ENCODE measurements at places on chromosomes 12 and 14. TPM values are rescaled to one million over a fixed set of nuclear protein-coding genes. Genes with fewer than 3 reads are reported as not detected.

DNA sequence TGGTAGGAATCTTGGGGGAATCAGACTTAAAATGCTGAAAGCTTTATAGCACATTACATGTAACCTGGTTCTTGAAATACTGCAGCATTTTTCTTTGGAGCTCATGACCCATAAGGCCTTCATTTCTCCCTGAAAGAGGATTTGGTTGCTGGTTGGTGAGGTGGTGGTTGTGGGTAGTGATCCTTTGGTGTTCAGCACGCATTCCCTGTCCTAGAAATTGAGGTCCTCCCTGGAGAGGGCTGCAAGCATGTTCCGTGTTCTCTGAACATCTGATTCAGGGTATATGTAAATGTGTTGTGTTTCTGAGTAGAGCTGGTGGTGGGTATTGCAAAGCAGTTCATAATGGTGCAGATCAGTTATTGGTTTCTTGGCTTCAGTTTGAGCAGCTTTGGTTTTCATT, 2.0 kb downstream of the SCN8A start:
- H3K4me1 ChIP-seq, result no peaks in the 10 kb centered on the region
- no peak overlapping the region for H3K27ac ChIP-seq
- DNase-seq, result no peak

GRCh38 chr12:94769776-94770759, 119.7 kb upstream of the TMCC3 start:
- no peak for DNase-seq
- no peak overlapping the region for H3K27ac ChIP-seq
- no peaks in the 10 kb centered on the region for H3K36me3 ChIP-seq
- H3K27me3 ChIP-seq, result peaks cover 21% of the 10 kb centered on the region
- H3K4me3 ChIP-seq, result no peak overlapping the region

- no peaks in the 10 kb centered on the region for H3K36me3 ChIP-seq
- H3K27me3 ChIP-seq, result no peaks in the 10 kb centered on the region
- no peak overlapping the region for H3K4me3 ChIP-seq
These were observed 188.6 kb upstream of the SOX5 start for GRCh38 chr12:24138041-24138440.

GRCh38 chr12:126747530-126748149, 1519.3 kb upstream of the TMEM132C start:
- no peak overlapping the region for H3K27ac ChIP-seq
- DNase-seq, result no peak
- no peaks in the 10 kb centered on the region for H3K4me1 ChIP-seq
- H3K27me3 ChIP-seq, result no peaks in the 10 kb centered on the region
- no peaks in the 10 kb centered on the region for H3K36me3 ChIP-seq

- no peaks in the 10 kb centered on the region for H3K27me3 ChIP-seq
- H3K36me3 ChIP-seq, result no peaks in the 10 kb centered on the region
- peak; percentile 82 for DNase-seq
- H3K27ac ChIP-seq, result peak overlapping the region; percentile 99
- H3K4me1 ChIP-seq, result peaks cover 9% of the 10 kb centered on the region
These were observed 371.2 kb downstream of the BTG1 start for GRCh38 chr12:91774434-91774921.

Gene LRRC10
- polyA plus RNA-seq, result not detected

- no peaks in the 10 kb centered on the region for H3K36me3 ChIP-seq
- no peak overlapping the region for H3K27ac ChIP-seq
- no peaks in the 10 kb centered on the region for H3K27me3 ChIP-seq
These were observed 69.8 kb downstream of the ATG14 start for GRCh38 chr14:55341781-55342180.

DNA sequence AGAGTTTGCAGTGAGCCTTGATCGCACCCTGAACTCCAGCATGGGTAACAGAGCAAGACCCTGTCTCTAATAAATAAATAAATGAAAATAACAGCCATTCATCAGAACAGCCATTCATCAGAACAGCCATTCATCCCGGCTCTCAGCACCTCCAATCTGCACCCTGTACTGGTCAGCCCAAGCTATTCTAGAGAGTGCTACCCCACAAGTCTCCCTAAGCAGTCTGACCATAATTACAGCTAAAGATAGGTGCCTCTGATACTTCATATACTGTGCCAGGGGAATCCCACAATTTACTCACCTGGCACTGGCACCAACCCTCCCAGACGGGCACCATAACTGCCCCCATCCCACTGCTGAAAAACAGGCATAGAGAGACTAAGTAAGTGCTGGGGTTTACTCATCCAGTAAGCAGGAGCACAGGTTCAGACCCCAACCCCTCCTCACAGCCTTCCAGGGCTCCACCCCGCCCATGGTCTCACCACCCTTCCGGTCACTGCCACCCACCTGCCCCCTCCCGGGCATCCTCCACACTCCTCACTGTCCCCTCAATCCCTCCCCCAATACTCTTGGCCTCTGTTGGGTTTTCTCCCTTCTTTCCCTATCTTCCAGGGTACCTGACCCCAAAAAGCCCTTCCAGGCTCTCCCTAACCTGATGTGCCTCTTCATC, 15.2 kb upstream of the EIF5 start:
- no peak overlapping the region for H3K4me3 ChIP-seq
- no peak overlapping the region for H3K27ac ChIP-seq
- peaks cover 3% of the 10 kb centered on the region for H3K4me1 ChIP-seq
- no peaks in the 10 kb centered on the region for H3K36me3 ChIP-seq
- peaks cover 15% of the 10 kb centered on the region for H3K27me3 ChIP-seq

DNA sequence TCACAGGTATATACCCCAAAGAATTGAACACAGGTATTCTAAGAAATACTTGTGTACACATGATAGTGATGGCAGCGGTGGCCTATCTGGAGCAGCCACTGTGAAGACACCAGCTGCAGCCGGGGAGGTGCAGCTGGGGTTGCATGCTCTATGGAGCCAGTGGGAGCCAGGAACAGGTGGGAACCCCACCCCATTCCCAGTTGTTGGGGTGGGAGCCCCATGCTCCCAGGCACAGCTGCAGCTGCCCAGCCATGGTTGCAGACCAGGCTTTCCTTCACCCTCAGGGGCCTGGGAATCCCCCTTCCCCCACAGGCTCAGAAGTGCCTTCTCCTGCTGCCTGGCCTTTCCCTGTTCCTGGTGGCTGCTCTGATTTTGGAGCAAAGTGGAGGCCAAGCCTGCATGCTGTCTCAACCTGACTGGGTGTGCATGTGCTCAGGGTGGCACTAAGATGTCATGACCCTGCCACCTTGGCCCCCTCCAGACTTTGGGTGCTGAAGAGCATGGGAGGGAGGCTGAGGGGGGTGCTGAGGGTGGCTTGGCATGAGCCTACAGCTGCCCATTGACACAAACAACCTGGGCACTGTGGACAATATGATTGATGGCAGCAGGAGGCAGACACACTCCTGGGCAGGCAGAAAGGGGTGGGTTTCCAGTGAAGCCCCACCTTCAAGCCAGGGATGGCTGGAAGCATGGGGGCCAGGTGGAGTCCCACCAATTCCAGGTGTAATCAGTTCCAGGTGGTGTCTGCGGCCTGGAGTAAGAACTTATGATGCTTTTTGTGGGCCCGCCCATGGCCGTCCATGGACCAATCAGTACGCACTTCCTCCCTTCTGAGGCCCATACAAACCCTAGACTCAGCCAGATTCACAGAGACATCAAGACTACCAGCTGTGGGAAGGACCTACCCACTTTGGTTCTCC, 234.7 kb downstream of the ADGRD1 start:
- no peaks in the 10 kb centered on the region for H3K36me3 ChIP-seq
- H3K27ac ChIP-seq, result no peak overlapping the region
- no peaks in the 10 kb centered on the region for H3K27me3 ChIP-seq
- H3K4me1 ChIP-seq, result no peaks in the 10 kb centered on the region
- no peak overlapping the region for H3K4me3 ChIP-seq

GRCh38 chr12:124861898-124862676, 1.6 kb downstream of the SCARB1 start:
- peaks cover 6% of the 10 kb centered on the region for H3K4me1 ChIP-seq
- peaks cover 1% of the 10 kb centered on the region for H3K36me3 ChIP-seq
- H3K4me3 ChIP-seq, result no peak overlapping the region
- H3K27me3 ChIP-seq, result no peaks in the 10 kb centered on the region
- DNase-seq, result no peak

- no peaks in the 10 kb centered on the region for H3K36me3 ChIP-seq
- peaks cover 12% of the 10 kb centered on the region for H3K4me1 ChIP-seq
- H3K27me3 ChIP-seq, result no peaks in the 10 kb centered on the region
- no peak overlapping the region for H3K27ac ChIP-seq
- H3K4me3 ChIP-seq, result no peak overlapping the region
- DNase-seq, result peak; percentile 6
These were observed 267.3 kb upstream of the PDE3A start for GRCh38 chr12:20101046-20101445.

GRCh38 chr12:30996752-30997151, 70.2 kb downstream of the TSPAN11 start:
- H3K4me1 ChIP-seq, result peaks cover 13% of the 10 kb centered on the region
- H3K27me3 ChIP-seq, result no peaks in the 10 kb centered on the region
- peak overlapping the region; percentile 48 for H3K27ac ChIP-seq
- no peak overlapping the region for H3K4me3 ChIP-seq
- no peaks in the 10 kb centered on the region for H3K36me3 ChIP-seq
- no peak for DNase-seq

Gene GZMH
- not detected for polyA plus RNA-seq

DNA sequence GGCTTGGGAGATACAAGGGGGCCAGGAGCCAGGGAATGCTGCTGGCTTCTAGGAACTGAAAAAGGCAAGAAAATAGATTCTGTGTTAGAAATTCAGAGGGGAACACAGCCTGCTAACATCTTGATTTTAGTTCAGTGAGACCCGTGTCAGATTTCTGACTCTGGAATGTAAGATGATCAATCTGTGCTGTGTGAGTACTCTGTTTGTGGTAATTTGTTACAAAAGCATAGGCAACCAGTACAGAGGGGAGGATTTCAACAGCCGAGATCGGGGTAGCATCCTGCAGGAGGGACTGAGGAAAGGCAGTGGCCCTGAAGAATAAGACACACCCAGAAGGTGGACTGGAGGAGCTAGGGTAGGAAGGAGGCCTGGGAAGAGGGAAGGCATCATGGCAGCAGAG, 410.0 kb upstream of the CCDC196 start:
- H3K4me1 ChIP-seq, result no peaks in the 10 kb centered on the region
- H3K36me3 ChIP-seq, result no peaks in the 10 kb centered on the region
- no peak overlapping the region for H3K4me3 ChIP-seq
- no peaks in the 10 kb centered on the region for H3K27me3 ChIP-seq
- H3K27ac ChIP-seq, result no peak overlapping the region

Gene TRHDE
- polyA plus RNA-seq, result 25.4 TPM

GRCh38 chr14:92880351-92880750, 42.6 kb upstream of the CHGA start:
- no peak overlapping the region for H3K27ac ChIP-seq
- DNase-seq, result no peak
- H3K27me3 ChIP-seq, result peaks cover 27% of the 10 kb centered on the region
- no peaks in the 10 kb centered on the region for H3K36me3 ChIP-seq
- no peaks in the 10 kb centered on the region for H3K4me1 ChIP-seq

Gene MGP
- polyA plus RNA-seq, result 1.9 TPM

GRCh38 chr14:101963052-101963451, 1.3 kb upstream of the DYNC1H1 start:
- H3K27ac ChIP-seq, result no peak overlapping the region
- H3K27me3 ChIP-seq, result no peaks in the 10 kb centered on the region
- DNase-seq, result no peak
- no peak overlapping the region for H3K4me3 ChIP-seq
- peaks cover 11% of the 10 kb centered on the region for H3K4me1 ChIP-seq

GRCh38 chr14:20799456-20799891, 3.2 kb downstream of the RNASE1 start:
- no peaks in the 10 kb centered on the region for H3K4me1 ChIP-seq
- H3K36me3 ChIP-seq, result no peaks in the 10 kb centered on the region
- H3K4me3 ChIP-seq, result no peak overlapping the region
- H3K27me3 ChIP-seq, result no peaks in the 10 kb centered on the region
- no peak for DNase-seq

GRCh38 chr14:100729982-100730381, 3.3 kb downstream of the DLK1 start:
- H3K4me1 ChIP-seq, result no peaks in the 10 kb centered on the region
- no peak overlapping the region for H3K27ac ChIP-seq
- H3K27me3 ChIP-seq, result peaks cover 83% of the 10 kb centered on the region
- no peak overlapping the region for H3K4me3 ChIP-seq

DNA sequence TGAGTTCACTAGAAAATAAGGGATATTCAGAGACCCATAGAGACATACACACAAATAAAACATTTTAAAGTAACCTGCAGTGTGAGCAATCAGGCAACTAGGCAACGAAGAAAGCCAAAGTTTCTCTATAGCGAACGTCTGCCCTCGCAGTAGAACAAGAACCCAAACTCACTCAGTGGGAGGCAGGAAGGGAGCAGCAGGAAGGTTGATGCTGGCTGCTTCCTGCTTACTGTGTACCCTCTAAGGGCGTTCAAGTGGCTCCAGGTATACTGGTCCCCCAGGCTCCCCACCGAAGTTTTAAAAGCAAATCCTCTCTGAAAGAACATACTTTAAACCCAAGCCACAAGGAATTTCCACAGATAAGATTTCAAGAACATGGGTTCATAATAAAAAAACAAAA, 249.3 kb downstream of the FOXN3 start:
- DNase-seq, result no peak
- H3K4me1 ChIP-seq, result peaks cover 2% of the 10 kb centered on the region
- H3K27ac ChIP-seq, result no peak overlapping the region

GRCh38 chr14:102708494-102708893, 68.8 kb upstream of the TRAF3 start:
- H3K4me1 ChIP-seq, result no peaks in the 10 kb centered on the region
- no peak for DNase-seq
- no peak overlapping the region for H3K4me3 ChIP-seq
- H3K27me3 ChIP-seq, result no peaks in the 10 kb centered on the region
- peaks cover 18% of the 10 kb centered on the region for H3K36me3 ChIP-seq

Gene PTHLH
- polyA plus RNA-seq, result 1.6 TPM

DNA sequence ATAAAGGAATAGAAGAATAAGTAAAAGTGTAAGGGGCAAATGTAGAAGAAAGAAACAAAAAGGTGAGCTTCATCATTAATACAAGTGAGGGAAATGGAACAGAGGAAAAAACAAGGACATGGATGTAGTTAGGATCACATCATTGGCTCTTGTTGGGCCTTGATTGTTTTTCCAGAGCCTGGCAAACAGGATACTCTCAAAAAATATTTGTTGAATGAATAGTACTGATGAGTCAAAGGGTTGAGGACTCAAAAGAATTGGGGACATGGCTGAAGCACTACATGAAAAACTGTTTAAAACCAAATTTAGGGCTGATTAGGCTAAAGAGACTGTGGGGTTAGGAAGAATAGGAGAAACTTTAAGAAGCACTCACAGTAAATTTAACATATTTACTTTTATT, 11.4 kb upstream of the SRP54 start:
- peak; percentile 56 for DNase-seq
- no peaks in the 10 kb centered on the region for H3K27me3 ChIP-seq
- peaks cover 2% of the 10 kb centered on the region for H3K36me3 ChIP-seq
- peaks cover 8% of the 10 kb centered on the region for H3K4me1 ChIP-seq
- H3K4me3 ChIP-seq, result no peak overlapping the region

Gene IQSEC3
- 0.10 TPM for polyA plus RNA-seq

Gene TMEM121
- polyA plus RNA-seq, result 6.3 TPM

Measured in IMR-90 (cell line).